Tracheal epithelial cell (primary cell): ENCODE measurements at places on chromosomes 6 and 20. TPM values are rescaled to one million over a fixed set of nuclear protein-coding genes. Genes with fewer than 3 reads are reported as not detected.

COQ3 gene
- 7.5 and 7.7 TPM in 2 replicates for total RNA-seq

VSX1 gene
- not detected in 2 replicates for total RNA-seq

NKX2-4 gene
- not detected in 2 replicates for total RNA-seq

RBBP9 gene
- 11.9 and 12.0 TPM in 2 replicates for total RNA-seq

MCUR1 gene
- total RNA-seq, result 14.7 and 20.0 TPM in 2 replicates

NOX3 gene
- total RNA-seq, result not detected in 2 replicates

ADGRF5 gene
- total RNA-seq, result under 0.01 and 0.48 TPM in 2 replicates

NT5E gene
- total RNA-seq, result 58.6 and 84.3 TPM in 2 replicates

HCRTR2 gene
- total RNA-seq, result not detected in 2 replicates

HRH3 gene
- not detected in 2 replicates for total RNA-seq

SLC44A4 gene
- total RNA-seq, result 3.8 and 8.2 TPM in 2 replicates

ENPP3 gene
- under 0.01 and 0.21 TPM in 2 replicates for total RNA-seq

L3MBTL1 gene
- total RNA-seq, result 3.6 and 5.5 TPM in 2 replicates

SPATS1 gene
- not detected in 2 replicates for total RNA-seq

ZBTB22 gene
- 13.9 and 14.2 TPM in 2 replicates for total RNA-seq

HSPA12B gene
- total RNA-seq, result under 0.01 TPM in 1 of 2 replicates, not detected in the other

TSPO2 gene
- total RNA-seq, result not detected in 2 replicates

MEI4 gene
- 0.24 TPM in 1 of 2 replicates, not detected in the other for total RNA-seq

PGC gene
- not detected in 2 replicates for total RNA-seq

SLC2A10 gene
- 11.8 and 19.0 TPM in 2 replicates for total RNA-seq

IMPG1 gene
- total RNA-seq, result not detected in 2 replicates

SSTR4 gene
- total RNA-seq, result not detected in 2 replicates

SPTLC3 gene
- total RNA-seq, result 3.4 and 5.1 TPM in 2 replicates

SNX14 gene
- 112 and 127 TPM in 2 replicates for total RNA-seq

CD40 gene
- 10.0 and 28.4 TPM in 2 replicates for total RNA-seq

RIMS1 gene
- total RNA-seq, result 6.0 TPM in 1 of 2 replicates, not detected in the other

CFB gene
- total RNA-seq, result 0.64 and 19.0 TPM in 2 replicates

ANGPT4 gene
- not detected in 2 replicates for total RNA-seq

LSM2 gene
- 34.2 and 39.0 TPM in 2 replicates for total RNA-seq

IL17F gene
- not detected in 2 replicates for total RNA-seq

KPNA5 gene
- 5.3 and 6.6 TPM in 2 replicates for total RNA-seq

PMEPA1 gene
- 86.0 and 89.7 TPM in 2 replicates for total RNA-seq

ZC2HC1B gene
- not detected in 2 replicates for total RNA-seq

TCP11 gene
- total RNA-seq, result not detected in 2 replicates

POPDC3 gene
- 4.3 and 6.0 TPM in 2 replicates for total RNA-seq

EYS gene
- under 0.01 and 0.64 TPM in 2 replicates for total RNA-seq

NEDD9 gene
- 1.9 and 34.2 TPM in 2 replicates for total RNA-seq

TMEM244 gene
- not detected in 2 replicates for total RNA-seq

ZFAND3 gene
- total RNA-seq, result 16.1 and 18.8 TPM in 2 replicates

CRISP3 gene
- not detected in 2 replicates for total RNA-seq

ECT2L gene
- under 0.01 and 0.21 TPM in 2 replicates for total RNA-seq

OPN5 gene
- total RNA-seq, result not detected in 2 replicates

PRR18 gene
- under 0.01 TPM in 1 of 2 replicates, not detected in the other for total RNA-seq

MCHR2 gene
- not detected in 2 replicates for total RNA-seq

GNRH2 gene
- total RNA-seq, result not detected in 2 replicates

PHIP gene
- total RNA-seq, result 11.3 and 17.5 TPM in 2 replicates

ADGRB3 gene
- total RNA-seq, result under 0.01 TPM in 1 of 2 replicates, not detected in the other

MLN gene
- not detected in 2 replicates for total RNA-seq

RUNX2 gene
- 1.7 and 1.9 TPM in 2 replicates for total RNA-seq

CDH4 gene
- 2.4 and 5.8 TPM in 2 replicates for total RNA-seq

DNAH8 gene
- total RNA-seq, result not detected in 2 replicates

HLA-DOA gene
- 0.24 TPM in 1 of 2 replicates, not detected in the other for total RNA-seq

SLC4A11 gene
- 3.0 and 3.1 TPM in 2 replicates for total RNA-seq

HLA-DMB gene
- 0.64 and 0.96 TPM in 2 replicates for total RNA-seq

PARD6B gene
- 10.7 and 19.0 TPM in 2 replicates for total RNA-seq

NKAIN2 gene
- total RNA-seq, result not detected in 2 replicates

STMND1 gene
- 0.24 TPM in 1 of 2 replicates, not detected in the other for total RNA-seq

TNFRSF6B gene
- 7.5 and 254 TPM in 2 replicates for total RNA-seq

C20orf144 gene
- total RNA-seq, result 0.24 TPM in 1 of 2 replicates, not detected in the other
